ENCODE measurements at places on chromosomes 16 and 17.

- DNase-seq, result peak; percentile 78
These were observed 8.7 kb upstream of the IL4R start for GRCh38 chr16:27304881-27305745.

- no peak for DNase-seq
These were observed 23.8 kb upstream of the SLC12A3 start for GRCh38 chr16:56841233-56841632.

GRCh38 chr16:1082952-1083675 lies 10.6 kb downstream of the SSTR5 start:
- no peak for DNase-seq

- no peak for DNase-seq
These were observed 943.8 kb upstream of the SOX9 start for GRCh38 chr17:71176928-71177443.

GRCh38 chr17:82598256-82599119 lies 49.8 kb downstream of the WDR45B start:
- peak; percentile 60 for DNase-seq

DNA sequence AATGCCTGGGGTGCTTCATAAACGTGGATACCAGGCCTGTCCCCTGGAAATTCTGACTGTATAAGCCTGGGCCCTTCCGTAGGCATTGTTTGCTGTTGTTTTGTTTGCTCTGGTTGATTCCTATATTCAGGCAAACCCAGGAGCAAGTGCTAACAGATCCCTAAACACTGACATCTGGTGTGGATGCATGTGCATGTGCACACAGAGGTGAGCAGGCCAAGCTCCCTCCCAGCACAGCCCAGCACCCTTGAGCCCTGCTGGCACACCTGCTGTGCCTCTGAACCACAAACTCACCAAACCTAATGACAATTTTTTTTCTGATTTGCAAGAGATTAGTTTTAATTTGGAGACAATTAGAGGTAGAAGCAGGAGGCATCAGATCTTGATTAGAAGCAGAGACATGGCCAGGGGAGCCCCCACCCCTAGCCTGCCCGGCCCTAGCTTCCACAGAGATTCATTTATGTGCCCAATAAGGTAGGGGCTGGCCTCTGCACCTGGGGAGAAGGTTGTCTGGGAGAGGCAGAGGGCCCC lies 40.4 kb downstream of the TMEM132E start:
- DNase-seq, result no peak

DNA sequence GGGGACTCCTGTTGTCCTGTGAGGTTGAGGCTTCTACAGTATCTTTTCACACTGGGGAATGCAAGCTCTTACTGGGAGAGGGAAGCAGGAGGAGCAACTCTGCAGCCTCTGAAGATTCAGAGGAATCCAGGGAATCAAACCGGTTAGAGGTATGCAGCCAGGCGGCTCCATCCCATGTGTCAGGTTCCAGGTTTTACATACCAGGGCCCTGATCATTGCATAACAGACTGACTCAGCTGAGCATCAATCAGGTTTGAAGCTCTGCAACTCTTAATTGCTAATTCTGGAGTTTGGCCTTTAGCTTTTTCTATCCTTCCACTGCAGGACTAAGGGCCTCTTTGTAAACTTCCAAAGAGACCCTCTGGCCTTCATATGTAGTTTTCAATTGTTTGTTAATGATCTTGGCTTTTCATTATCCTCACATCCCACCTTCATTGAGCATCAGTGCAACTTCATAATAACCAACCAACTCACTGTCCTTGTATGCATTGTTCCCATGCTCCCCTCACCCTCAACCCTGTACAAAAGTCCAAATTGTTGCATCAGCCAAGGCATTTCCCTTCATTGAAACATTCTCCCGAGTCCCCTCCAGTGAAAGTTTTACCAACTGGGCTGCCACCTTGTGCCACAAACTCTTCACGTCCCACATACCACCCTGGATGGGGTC lies 59.7 kb upstream of the DHX40 start:
- DNase-seq, result no peak

- no peak for DNase-seq
These were observed 195.7 kb upstream of the WSCD1 start for GRCh38 chr17:5874486-5874885.

GRCh38 chr17:80953471-80954315 lies 37.9 kb upstream of the CHMP6 start:
- no peak for DNase-seq

- DNase-seq, result no peak
These were observed 35.8 kb downstream of the CPD start for GRCh38 chr17:30414486-30414885.

DNA sequence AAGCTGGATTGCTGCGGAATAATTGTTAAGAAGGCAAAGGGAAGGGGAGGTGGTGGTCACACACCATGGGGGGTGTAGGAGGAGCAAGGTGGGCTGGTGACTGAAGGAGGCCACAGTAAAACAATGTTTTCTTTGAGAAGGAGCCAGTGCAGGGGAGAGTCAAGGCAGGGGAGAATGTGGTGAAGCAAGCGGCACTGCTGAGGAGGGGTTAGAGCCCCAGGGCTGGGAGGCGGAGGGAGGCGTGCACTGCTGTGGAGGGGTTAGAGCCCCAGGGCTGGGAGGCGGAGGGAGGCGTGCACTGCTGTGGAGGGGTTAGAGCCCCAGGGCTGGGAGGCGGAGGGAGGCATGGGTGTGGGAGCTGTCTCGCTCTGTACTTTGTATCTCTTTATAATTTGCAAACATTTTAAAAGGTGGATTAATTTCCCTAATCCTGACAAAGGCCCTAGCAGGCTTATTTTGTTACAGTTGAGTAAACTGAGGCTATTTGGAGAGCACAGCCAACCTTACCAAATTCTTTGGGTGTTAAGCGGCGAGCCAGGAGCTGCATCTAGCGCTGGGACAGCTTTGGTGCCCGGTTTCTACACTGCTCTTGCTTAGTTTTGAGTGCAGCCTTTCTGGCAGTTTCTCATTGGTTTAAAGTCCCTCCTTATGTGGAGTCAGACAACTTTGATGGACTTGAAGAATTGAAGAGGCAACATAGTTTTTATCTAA lies 20.9 kb downstream of the RPTOR start:
- no peak for DNase-seq

DNA sequence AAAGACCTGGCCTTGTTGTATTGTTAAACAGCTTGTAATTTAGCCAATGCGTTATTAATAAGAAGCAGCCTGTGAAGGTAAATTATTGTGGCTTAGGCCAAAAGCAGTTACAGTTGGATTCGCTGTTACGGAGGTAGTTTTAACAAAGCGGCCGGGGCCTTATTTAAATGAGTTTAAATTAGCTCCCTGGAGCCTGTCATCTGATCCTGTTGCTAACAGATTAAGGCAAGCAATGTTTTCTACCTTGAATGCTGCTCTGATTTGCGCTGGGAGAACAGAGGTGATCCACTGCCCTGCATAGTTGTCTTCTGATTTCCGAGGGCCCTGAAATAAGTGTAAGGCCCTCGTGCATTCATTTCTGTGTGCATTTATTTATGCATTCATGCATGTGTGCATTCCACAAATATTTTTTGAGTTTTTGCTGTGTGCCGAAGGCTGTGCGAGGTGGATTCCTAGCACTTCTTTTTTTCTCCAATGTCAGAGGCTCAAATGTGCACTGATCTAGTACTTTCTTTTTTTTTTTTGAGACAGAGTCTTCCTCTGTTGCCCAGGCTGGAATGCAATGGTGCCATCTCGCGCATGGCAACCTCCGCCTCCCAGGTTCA lies 10.9 kb downstream of the SEC14L5 start:
- no peak for DNase-seq

- DNase-seq, result no peak
These were observed 59.0 kb upstream of the CACNG5 start for GRCh38 chr17:66775881-66776400.

DNA sequence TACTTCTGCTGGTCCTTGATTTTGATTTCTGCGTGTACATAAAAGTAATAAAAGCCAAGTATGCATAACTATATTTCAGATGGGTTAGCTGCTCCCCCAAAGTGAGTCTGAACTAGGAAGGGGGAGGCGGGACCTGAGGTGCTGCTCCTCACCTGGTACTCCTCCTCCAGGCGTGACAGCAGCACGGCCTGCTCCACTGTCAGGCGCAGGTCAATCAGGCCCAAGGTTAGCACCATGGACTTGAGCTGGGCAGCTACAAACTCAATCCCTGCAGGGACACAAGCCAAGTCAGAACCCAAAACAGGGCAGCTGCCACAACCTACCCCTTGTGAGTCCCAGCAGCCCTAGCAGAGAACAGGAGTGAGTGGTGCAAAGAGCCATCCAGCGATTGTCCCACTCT lies 18.0 kb downstream of the ATPAF2 start:
- DNase-seq, result no peak

DNA sequence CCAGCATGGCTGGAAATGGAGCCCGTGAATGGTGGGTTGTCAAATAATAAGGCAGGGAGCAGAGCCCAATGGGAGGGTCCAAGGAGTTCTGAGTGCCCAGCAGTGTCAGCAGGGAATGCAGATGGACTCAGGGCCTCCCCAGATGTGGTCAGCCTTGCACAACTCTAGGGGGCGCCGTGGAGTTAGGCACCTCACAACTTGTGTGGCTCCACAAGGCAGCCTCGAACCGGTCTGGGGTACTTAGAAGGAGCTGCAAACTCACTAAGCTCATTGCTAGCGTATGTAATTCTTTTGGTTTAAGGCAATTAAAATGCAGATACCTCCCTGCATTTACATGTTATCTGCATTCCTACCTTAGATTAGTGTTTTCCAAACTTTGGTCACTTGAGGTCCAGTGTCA lies 18.1 kb downstream of the IRF8 start:
- DNase-seq, result no peak

DNA sequence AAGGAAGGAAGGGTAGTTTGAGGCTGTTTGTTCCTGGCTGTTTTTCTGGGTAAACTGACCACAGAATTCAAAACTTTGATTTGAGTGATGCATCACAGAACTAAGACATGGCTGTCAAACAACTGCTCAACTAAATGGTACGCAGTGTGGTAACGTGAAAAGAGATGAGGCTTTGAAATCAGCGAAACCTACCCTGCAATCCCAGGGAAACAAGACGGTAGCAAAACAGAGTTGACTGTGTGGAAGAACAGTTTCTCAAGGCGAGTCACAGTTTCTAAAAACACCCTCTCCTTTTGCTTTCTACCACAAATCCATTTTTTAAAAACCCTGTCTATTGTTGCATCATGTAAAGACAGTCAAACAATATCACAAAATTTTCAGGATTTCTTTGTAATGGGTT lies 156.0 kb upstream of the MAF start:
- no peak for DNase-seq

- no peak for DNase-seq
These were observed 85.2 kb downstream of the GLG1 start for GRCh38 chr16:74521691-74522090.

- no peak for DNase-seq
These were observed 5.5 kb downstream of the NR1D1 start for GRCh38 chr17:40094874-40095273.

GRCh38 chr16:66925322-66925840 lies at the start of gene RRAD:
Gene RRAD, minus strand, starts transcription at chr16:66925535. Its CDS starts 356 bp downstream, at chr16:66925179.
- DNase-seq, result no peak

- DNase-seq, result no peak
These were observed 8.1 kb downstream of the NDE1 start for GRCh38 chr16:15658149-15658548.

GRCh38 chr16:81275795-81276194 lies 37.3 kb downstream of the BCO1 start:
- no peak for DNase-seq

- peak; percentile 48 for DNase-seq
These were observed 21.9 kb downstream of the ORC6 start for GRCh38 chr16:46711106-46712058.

DNA sequence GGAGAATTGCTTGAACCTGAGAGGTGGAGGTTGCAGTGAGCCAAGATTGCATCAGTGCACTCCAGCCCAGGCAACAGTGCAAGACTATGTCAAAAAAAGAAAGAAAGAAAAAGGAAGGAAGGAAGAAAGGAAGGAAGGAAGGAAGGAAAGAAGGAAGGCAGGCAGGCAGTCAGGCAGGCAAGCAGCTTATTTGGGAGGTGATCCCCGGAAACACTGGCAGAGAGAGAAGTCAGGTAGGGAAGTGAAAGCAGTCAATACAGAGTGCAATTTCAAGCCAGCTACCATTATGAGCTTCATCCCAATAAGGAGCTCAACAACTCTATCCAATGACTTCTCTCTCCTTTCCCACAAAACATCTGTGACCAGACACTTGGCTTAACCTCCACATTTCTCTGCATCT lies 83.0 kb upstream of the TBC1D3K start:
- peak; percentile 49 for DNase-seq

GRCh38 chr17:40100669-40101366 lies 429 bp upstream of the NR1D1 start:
- DNase-seq, result peak; percentile 97

GRCh38 chr16:87580855-87581261 lies 21.4 kb upstream of the JPH3 start:
- peak; percentile 57 for DNase-seq

DNA sequence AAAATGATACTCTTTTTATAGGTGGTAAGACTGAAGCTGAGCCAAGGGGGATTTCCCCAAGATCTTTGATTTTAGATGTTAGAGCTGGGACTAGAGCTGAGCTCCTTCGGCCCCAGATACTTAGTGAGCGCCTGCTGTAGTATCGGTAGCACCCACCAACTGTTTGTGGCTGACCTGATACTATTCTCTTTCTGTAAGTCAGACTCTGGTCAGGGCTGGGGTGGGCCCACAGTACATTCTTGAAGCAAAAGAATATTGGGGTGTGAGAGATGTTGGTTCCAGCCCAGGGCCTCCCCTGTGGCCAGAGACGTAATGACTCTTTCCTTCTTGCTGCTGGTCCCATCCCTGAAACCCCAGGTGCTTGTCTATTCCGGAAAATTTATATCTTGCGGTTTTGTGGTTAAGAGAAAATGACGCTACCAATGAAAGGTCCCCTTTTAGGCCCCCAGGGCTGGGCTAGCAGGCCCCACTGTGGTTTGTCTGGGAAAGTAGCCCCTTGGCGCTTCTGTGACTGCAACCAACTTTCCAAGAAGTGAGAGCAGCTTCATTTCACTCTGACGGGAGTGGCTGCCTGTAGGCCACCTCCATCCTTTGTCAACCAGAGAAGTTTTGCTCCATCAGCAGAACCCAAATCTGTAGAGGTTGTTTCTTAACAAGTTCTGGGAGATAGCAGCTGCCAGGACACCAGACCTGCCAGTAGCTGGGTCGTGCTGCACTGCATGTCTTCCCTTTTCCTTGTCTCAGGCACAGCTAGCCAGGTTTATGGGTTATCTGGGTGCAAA lies 86.4 kb upstream of the LGALS9 start:
- DNase-seq, result no peak

DNA sequence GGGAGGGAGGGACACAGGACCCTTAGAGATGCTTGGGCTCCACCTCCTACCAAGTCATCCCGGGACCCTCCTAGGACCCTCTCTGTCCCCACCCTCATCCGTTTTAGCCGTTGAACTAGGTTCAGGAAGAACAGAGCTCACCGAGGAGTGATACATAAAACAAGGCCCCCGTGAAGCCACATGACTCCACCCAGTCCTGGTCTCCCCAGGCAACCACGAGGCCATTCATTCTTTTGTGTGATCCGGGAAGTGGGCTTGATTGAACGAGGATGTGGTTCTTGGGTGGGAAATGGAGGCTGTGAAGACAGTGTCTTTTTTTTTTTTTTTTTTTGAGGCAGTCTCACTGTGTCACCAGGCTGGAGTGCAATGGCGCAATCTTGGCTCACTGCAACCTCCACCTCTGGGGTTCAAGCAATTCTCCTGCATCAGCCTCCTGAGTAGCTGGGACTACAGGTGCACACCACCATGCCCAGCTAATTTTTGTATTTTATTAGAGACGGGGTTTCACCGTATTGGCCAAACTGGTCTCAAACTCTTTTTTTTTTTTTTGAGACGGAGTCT lies 14.8 kb downstream of the TRARG1 start:
- DNase-seq, result no peak
